Melanocyte of skin (primary cell): ENCODE measurements at places on chromosomes 7 and 10. TPM values are rescaled to one million over a fixed set of nuclear protein-coding genes. Genes with fewer than 3 reads are reported as not detected.

Gene MCM7
- 154 and 202 TPM in 2 replicates for total RNA-seq

Gene PROSER2
- total RNA-seq = 2.3 and 2.8 TPM in 2 replicates

Gene FLNC
- under 0.01 and 0.15 TPM in 2 replicates for total RNA-seq

Gene BAMBI
- 127 and 226 TPM in 2 replicates for total RNA-seq

Gene MNX1
- not detected in 2 replicates for total RNA-seq

Gene PRF1
- not detected in 2 replicates for total RNA-seq

Gene CCDC201
- total RNA-seq = not detected in 2 replicates

Gene IDI2
- total RNA-seq = not detected in 2 replicates

Gene DMBT1
- total RNA-seq = under 0.01 TPM in 1 of 2 replicates, not detected in the other

Gene COBL
- 7.3 and 16.2 TPM in 2 replicates for total RNA-seq

Gene GPR85
- 9.5 and 12.0 TPM in 2 replicates for total RNA-seq

Gene ANXA8
- not detected in 2 replicates for total RNA-seq

Gene PNLIPRP3
- total RNA-seq = 1.5 and 3.8 TPM in 2 replicates

Gene TCF7L2
- total RNA-seq = 2.1 and 4.7 TPM in 2 replicates

Gene KRIT1
- total RNA-seq = 31.0 and 51.6 TPM in 2 replicates

Gene ZNF736
- 7.9 and 16.7 TPM in 2 replicates for total RNA-seq

Gene MYOF
- total RNA-seq = 27.2 and 54.5 TPM in 2 replicates

Gene EPHB6
- total RNA-seq = 0.34 and 1.1 TPM in 2 replicates

Gene ZNF467
- total RNA-seq = under 0.01 TPM in 2 replicates

Gene ANXA8L1
- total RNA-seq = not detected in 2 replicates

Gene CALML3
- not detected in 2 replicates for total RNA-seq

Gene CTTNBP2
- 10.7 and 11.9 TPM in 2 replicates for total RNA-seq

Gene POM121C
- 10.7 and 10.9 TPM in 2 replicates for total RNA-seq

Gene LRIT1
- total RNA-seq = not detected in 2 replicates

Gene PRSS37
- not detected in 2 replicates for total RNA-seq

Gene GRM3
- total RNA-seq = not detected in 2 replicates

Gene FKBP6
- total RNA-seq = not detected in 2 replicates

Gene ENTPD1
- 0.67 and 1.7 TPM in 2 replicates for total RNA-seq

Gene ASAH2B
- 2.0 and 2.3 TPM in 2 replicates for total RNA-seq

Gene PILRA
- not detected in 2 replicates for total RNA-seq

Gene SPDYE2B
- total RNA-seq = not detected in 2 replicates

Gene GIMAP7
- not detected in 2 replicates for total RNA-seq

Gene INTS1
- total RNA-seq = 52.7 and 66.5 TPM in 2 replicates

Gene ZNF479
- total RNA-seq = not detected in 2 replicates

Gene CPVL
- total RNA-seq = 1.3 and 4.6 TPM in 2 replicates

Gene CYP3A5
- total RNA-seq = under 0.01 TPM in 1 of 2 replicates, not detected in the other

Gene CREB5
- total RNA-seq = 9.5 and 11.7 TPM in 2 replicates

Gene WNT8B
- total RNA-seq = not detected in 2 replicates

Gene FAM237B
- not detected in 2 replicates for total RNA-seq

Gene AKR1B15
- total RNA-seq = not detected in 2 replicates

Gene PRR15
- not detected in 2 replicates for total RNA-seq

Gene CARD11
- not detected in 2 replicates for total RNA-seq

Gene RARRES2
- total RNA-seq = not detected in 2 replicates

Gene CLRN3
- under 0.01 TPM in 1 of 2 replicates, not detected in the other for total RNA-seq

Gene FAM25A
- total RNA-seq = not detected in 2 replicates

Gene TAS2R41
- not detected in 2 replicates for total RNA-seq

Gene HOXA2
- not detected in 2 replicates for total RNA-seq

Gene ARHGAP22
- total RNA-seq = 1.1 and 3.7 TPM in 2 replicates

Gene PRTFDC1
- total RNA-seq = under 0.01 and 1.8 TPM in 2 replicates

Gene KCND2
- under 0.01 TPM in 1 of 2 replicates, not detected in the other for total RNA-seq
